Stimulated activated CD8-positive, alpha-beta memory T cell treated with anti-CD3 and anti-CD28 coated beads, Interleukin-12 subunit alpha, Interleukin-12 subunit beta, amount 100 ng/mL, for 4 hours (primary cell): ENCODE measurements at places on chromosomes 6 and 20.

DNA sequence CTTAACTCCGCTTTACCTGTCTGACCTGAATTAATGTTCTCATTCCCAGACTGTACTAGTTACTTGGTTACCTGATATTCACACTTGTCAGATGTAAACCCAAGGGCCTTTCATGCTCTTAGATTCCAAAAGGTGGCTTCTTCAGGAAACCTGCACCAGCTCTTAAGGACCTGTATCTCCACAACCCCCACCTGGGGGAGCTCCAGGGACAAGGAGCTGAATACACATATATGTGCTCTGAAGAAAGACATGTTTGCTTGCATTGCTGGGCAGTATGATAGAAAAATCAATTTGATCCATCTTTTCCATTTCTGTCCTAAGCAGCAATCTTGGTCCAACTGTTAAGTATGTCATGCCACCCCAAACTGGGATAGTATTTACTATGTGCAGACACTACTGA, 64.8 kb upstream of the POU3F2 start:
- no peak for DNase-seq

GRCh38 chr6:88614316-88614877, 349.0 kb downstream of the RNGTT start:
- DNase-seq = no peak

GRCh38 chr6:113684382-113684901, 172.7 kb upstream of the MARCKS start:
- DNase-seq = no peak

- DNase-seq = no peak
These were observed 56.5 kb upstream of the DST start for GRCh38 chr6:56699066-56699654.

DNA sequence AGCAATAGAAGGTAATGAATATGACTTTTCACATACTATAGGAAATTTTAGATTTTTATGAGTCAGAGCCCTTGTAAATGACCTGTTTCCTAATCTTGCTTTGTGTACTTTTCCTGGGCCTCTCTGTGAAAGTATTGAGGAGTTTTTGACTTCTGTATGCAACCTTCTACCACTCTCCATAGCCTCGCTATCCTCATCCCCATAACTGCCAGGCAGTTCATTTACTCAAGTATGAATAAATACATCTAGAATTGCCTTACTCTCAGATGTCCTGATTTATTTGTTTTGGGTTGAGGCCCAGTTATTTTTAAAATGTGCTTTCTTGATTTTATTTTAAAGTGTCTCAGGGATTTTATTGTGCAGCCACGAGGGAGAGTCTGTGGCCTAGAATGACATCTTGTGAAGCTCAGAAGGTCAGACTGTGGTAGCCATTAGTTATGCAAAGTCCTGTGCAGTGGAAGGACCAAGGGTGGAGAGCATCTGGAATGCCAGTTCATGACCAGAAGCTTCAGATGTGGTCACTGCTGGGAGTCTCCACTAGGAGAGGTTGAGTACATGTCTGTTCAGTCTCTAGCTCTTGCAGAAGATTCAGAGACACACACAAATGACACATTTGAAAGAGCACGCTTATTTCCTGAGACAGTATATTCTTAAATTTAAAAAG, 346.2 kb upstream of the IMPG1 start:
- no peak for DNase-seq

- DNase-seq = no peak
These were observed 15.2 kb upstream of the MRPS18A start for GRCh38 chr6:43702534-43703440.

GRCh38 chr6:123788319-123788718, 15.3 kb upstream of the NKAIN2 start:
- no peak for DNase-seq

- no peak for DNase-seq
These were observed 63.2 kb downstream of the BMP7 start for GRCh38 chr20:57203204-57203603.

GRCh38 chr6:139473231-139473701, 98.8 kb upstream of the CITED2 start:
- no peak for DNase-seq
